ENCODE measurements at places on chromosomes 16 and 17. TPM values are rescaled to one million over a fixed set of nuclear protein-coding genes. Genes with fewer than 3 reads are reported as not detected.

The WNT9B gene
- 0.62 TPM for total RNA-seq

The CCL5 gene
- 2.6 TPM for total RNA-seq

The RTN4RL1 gene
- 0.32 TPM for total RNA-seq

The CCDC200 gene
- not detected for total RNA-seq

The GSDMA gene
- total RNA-seq, result 0.48 TPM
